Heart left ventricle (tissue), 16 donors: ENCODE measurements at places on chromosomes 12 and 14. TPM values are rescaled to one million over a fixed set of nuclear protein-coding genes. Genes with fewer than 3 reads are reported as not detected.

- no peak for DNase-seq
Measured at GRCh38 chr14:100715332-100715731, 11.4 kb upstream of the DLK1 start.

ABCC9 gene
- total RNA-seq: 65.1 TPM

GRCh38 chr12:26346736-26347135, 151.4 kb downstream of the SSPN start:
- no peak for DNase-seq

C12orf54 gene
- not detected for total RNA-seq

AICDA gene
- total RNA-seq: not detected

DNA sequence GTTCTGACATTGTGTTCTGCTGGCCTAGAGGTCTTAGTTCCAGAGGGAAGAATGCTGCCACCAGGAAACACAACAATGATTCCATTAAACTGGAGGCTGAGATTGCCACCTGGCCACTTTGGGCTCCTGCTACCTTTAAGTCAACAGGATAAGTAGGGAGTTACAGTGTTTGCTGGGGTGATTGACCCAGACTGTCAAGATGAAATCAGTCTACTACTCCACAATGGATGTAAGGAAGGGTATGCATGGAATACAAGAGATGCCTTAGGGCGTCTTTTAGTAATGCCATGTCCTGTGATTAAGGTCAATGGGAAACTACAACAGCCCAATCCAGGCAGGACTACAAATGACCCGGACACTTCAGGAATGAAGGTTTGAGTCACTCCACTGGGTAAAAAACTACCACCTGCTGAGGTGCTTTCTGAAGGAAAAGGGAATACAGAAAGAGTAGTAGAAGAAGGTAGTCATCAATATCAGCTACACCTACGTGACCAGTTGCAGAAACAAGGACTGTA, 852.6 kb downstream of the LRFN5 start:
- DNase-seq: no peak

CACNA1C gene
- 135 TPM for total RNA-seq

- no peak for DNase-seq
Measured at GRCh38 chr14:71595441-71595840, 336.8 kb upstream of the RGS6 start.

RPL10L gene
- not detected for total RNA-seq

DNA sequence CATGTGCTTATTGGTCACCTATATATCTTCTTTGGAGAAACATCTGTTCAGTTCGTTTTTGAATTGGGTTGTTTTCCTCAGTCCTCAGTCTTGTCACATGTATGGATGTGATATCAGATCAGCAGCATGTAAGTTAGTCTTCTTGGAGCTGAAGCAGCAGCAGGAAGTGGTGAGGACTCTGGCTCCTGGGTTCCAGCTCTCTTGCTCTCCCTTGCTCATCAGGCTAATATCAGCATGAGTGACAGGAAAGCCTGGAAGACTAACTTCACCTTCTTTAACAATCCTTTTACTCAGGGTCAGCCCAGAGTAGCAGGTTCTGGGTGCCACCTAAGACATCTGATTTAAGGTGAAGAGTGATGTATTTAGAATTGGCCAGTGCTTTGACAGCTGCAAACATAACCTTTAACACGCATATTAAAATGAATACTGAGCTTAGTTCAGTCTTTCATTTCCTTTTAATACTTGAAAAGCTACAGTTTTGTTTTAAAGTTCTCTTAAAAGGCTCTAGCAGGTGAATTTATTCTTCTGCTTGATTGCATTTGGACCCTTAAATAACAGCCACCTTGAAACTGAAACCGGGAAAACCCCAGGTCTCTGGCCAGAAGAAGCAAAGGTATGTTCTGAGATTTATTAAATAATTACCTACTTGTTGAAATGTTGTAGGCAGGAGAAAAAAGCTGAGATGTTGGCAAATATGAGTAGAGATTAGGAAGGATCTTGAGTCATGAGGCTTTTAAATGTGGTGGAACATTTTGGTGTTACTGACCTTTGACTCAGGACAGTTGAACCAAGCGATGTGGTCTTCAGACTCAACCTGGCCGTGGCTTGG, 54.3 kb downstream of the DRAM1 start:
- no peak for DNase-seq

GRCh38 chr14:93219103-93219726, 12.2 kb downstream of the UBR7 start:
- no peak for DNase-seq
